ENCODE measurements at places on chromosomes 1 and 21.

DNA sequence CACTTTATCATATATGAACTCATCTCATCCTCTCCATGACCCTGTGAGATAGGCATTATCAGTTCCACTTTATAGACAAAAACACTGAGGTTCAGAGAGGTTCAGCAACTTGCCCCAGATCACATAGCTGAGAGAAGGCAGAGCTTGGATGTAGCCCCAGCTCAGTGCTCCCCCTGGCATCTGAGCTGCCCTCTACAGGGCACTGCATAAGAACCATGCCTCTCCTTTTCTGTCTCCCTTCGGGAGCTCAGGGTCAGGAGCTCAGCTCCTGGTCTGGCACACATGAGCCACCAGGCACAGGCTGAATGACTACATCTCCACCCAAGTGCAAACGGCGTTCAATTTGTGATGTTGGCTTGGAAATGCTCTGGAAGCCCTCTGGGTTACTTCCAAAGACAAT is 16.9 kb downstream of the RAB7B start:
- no peak for DNase-seq

DNA sequence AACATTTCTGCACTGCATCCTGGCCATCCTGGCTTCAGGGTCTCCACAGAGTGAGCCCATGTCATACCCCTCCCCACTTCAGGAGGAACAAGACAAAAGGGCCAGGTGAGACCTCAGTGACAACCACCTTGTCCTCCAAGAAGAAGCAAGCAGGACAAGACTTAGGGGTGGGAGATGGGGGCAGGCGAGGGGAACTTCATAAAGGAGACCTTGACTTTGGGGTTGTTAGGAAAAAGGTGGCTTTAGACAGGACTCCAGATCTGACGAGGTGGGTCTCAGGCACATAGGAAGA is 24.0 kb upstream of the SLAMF9 start:
- DNase-seq, result no peak

GRCh38 chr1:167711797-167712196 is 10.0 kb upstream of the MPZL1 start:
- no peak for DNase-seq

- DNase-seq, result no peak
Measured at GRCh38 chr1:111474106-111474505, 322 bp downstream of the C1orf162 start.

- DNase-seq, result no peak
Measured at GRCh38 chr1:40593449-40594186, 62.2 kb downstream of the ZNF684 start.

DNA sequence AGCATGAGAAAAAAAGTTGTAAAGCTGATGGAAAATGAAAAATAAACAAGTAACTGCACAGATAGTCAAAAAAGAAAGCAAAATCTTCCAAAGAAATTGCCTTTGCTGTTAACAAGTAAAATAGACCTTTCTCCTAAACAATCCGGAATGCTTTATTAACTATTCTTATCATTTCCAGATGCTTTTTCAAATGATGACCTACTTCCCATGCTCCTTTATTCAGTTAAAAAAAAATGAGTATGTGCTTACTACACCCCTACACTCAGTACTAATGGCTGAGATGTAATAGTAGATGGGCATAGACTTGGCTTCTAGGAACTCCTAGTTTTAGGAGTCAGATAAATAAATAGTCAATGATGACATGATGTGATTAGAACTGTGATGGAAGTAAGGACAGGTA is 108.5 kb downstream of the NIBAN1 start:
- no peak for DNase-seq

- no peak for DNase-seq
Measured at GRCh38 chr1:218361298-218362065, 16.3 kb downstream of the TGFB2 start.

DNA sequence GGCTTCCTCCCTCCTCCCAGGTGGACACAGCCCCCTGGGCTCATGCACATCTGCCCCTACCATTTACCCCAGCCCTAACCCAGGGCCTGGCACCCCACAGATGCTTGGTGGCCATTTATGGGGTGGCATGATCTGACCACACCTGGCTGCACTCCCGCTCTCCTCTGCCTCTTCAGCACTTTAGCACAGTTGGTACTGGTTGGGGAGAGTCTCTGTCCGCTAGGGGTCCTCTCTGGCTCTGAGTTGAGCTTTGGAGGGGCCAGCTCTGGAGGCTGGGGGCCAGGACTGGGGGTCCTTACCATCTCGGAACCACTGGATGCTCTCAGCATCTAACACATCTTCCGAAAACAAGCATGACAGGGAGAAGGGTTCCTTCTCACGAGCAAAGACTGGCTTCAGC is 17.4 kb downstream of the MYOM3 start:
- no peak for DNase-seq

GRCh38 chr1:161997152-161997551 is 26.5 kb downstream of the OLFML2B start:
- DNase-seq, result no peak

GRCh38 chr1:173477286-173478093 is at the start of gene PRDX6:
PRDX6 (plus strand) TSS chr1:173477335; CDS start chr1:173477398, 63 bp downstream.
- DNase-seq, result no peak

DNA sequence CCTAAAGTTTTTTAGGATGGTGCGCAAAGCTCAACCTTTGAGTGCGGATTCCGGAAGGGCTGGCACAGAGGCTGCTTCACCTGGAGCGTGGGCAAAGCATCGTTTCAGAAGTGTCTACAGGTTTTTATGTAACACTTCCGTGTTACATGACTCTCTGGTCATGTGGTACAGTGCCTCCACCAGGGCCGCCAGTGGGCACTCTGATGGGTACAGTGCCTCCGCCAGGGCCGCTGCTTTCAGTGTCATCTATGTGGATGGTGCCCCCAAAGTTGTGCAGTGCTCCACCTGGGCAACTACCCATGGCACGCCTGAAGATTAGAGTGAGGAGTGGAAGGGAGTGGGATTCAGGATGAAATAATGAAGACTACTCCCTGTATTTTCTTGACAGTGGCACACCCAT is 101.4 kb upstream of the C1orf174 start:
- no peak for DNase-seq

DNA sequence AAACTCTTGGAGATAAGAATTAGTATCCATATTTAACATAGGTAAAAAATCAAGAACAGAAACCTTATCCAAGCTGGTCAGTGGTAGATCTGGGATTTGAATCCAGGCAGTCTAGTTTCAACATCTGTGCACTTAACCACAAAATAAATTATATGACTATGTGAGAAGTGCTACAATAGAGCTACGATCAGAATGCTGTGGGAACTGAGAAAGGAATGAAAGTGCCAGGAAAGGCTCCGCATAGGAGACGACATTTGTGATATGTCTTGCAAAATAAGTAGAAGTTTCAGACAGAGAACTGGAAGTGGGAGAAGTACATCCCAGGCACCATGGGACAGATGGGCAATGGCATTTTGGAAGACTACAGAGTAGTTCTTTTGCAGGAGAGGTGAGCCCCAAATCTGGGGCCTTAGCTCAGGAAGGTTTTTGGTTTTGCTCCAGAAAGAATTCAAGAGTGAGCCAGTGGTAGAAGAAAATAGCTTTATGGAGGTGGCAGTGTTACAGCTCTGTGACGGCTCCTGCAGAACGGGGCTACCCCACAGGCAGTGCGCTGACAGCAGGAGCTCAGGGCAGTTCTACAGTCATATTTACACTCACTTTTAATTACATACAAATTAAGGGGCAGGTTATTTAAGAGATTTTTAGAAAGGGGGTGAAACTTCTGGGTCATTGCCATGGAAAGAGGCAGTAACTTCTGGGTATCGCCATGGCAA is 25.5 kb upstream of the GJA5 start:
- DNase-seq, result no peak

GRCh38 chr1:239706245-239706892 is 320.0 kb downstream of the CHRM3 start:
- no peak for DNase-seq

DNA sequence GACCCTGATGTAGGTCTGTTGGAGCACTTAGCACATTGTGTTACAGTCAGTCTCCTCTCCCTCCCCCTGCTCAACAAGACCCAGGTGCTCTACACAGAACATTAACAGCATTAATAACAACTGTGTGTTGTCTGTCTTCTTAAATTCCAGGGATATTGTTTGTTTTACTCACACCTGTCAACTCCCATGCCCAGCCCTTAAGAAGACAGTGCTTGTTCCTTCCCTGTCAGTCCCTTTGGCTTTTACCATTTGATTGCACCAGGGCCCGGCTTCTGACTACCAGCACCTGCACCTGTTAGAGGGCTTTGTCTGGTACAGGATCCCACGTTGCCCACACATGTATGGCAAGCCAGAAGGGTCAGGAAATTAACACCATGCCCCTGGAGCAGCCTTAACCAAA is 11.7 kb downstream of the RIMKLA start:
- no peak for DNase-seq

GRCh38 chr1:248853663-248854375 is 5.1 kb downstream of the ZNF692 start:
- DNase-seq, result peak; percentile 21

- no peak for DNase-seq
Measured at GRCh38 chr1:21592086-21592865, 76.9 kb downstream of the RAP1GAP start.

GRCh38 chr21:18772404-18772803 is 368.8 kb upstream of the TMPRSS15 start:
- DNase-seq, result no peak

- peak; percentile 57 for DNase-seq
Measured at GRCh38 chr1:243433737-243434370, 178.0 kb downstream of the SDCCAG8 start.

DNA sequence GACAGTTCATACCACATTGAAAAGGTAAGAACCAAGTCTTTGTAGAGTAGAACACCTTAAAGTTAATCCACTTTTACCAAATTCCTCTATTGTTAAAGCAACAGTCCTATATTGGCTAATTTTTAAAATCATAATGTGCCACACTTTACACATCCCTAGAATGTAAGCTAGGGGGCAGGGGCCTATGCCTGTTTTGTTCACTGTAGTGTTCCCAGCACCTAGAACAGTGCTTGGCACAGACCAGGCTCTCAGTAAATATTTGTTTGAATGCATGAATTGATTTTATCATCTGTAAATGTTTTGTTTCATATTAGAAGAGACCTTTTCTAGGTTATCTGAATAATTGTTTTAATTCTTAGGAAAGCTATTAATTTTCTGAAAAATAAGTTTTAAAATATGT is 9.1 kb downstream of the SMAP2 start:
- peak; percentile 30 for DNase-seq

DNA sequence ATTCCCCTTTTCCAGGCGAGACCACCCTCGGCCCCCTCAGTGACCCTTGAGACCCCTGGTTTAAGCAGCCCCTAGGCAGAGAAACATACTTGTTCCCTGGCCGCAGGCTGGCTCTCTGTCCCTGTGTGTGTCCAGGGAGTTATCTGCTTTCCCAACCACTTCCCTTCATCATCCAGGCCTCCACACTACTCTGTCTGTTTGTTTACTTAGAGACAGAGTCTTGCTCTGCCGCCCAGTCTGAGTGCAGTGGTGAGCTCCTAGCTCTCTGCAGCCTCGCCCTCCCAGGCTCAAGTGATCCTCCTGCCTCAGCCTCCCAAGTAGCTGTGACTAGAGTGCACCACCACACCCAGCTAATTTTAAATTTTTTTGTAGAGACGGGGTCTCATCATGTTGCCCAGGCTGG is 5.8 kb upstream of the VWA1 start:
- no peak for DNase-seq

DNA sequence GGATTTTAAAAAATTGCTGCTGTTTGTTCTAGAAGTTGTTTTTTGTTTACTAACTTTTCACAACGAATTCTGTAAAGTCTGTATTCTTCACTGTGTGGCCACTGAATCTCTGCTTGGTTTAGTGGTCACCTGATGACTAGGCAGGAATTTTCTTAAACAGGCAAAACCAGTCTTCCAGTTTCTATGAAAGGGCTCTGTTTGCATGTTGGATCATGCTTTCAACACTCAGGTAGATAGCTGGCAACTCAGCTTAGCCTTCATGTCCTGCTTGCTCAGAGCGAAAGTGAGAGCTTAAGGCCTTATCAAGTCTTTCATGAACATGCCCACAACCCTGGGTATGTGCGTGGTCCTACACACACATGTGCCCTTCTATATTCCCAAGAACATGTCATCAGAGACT is 52.4 kb upstream of the CCDC190 start:
- DNase-seq, result no peak

- no peak for DNase-seq
Measured at GRCh38 chr1:53409695-53410094, 49.5 kb upstream of the DMRTB1 start.

GRCh38 chr1:62230718-62231117 is 36.1 kb downstream of the L1TD1 start:
- no peak for DNase-seq

GRCh38 chr1:198890214-198890930 is 251.5 kb downstream of the PTPRC start:
- DNase-seq, result no peak

DNA sequence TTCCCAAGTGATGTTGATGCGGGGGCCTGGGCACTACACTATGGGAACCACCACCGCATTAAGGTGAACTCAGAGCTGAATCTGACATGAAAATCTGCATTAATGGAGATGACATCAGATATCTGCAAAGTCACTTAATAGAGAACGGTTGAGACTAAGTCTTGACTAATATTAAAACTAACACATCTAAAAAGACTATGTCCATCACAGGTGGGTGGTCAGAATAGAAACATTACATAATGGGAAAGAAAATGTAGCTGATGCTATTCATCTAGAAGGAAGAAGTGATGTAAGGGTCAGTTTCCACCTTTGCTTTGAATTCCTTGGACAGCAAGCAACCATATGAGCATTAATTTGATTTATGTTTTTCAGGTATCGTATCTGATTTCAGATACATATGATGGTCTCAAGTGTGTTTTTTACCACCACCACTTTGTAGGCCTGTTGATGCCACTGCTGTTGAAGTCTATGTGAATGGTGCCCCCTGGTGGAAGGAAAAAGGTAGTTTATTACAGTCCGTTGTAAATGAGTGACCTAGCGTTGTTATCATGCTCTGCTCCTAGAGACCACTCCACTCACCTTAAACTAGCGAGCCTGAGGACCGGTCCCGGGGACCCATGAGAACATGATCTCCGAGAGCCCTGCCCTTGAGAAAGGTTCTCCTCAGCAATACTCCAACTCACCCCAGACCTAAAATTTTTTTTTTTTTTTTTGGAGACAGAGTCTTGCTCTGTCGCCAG is 73.5 kb downstream of the BACH1 start:
- DNase-seq, result peak; percentile 78

GRCh38 chr1:38804062-38804886 is 55.3 kb downstream of the RRAGC start:
- DNase-seq, result no peak

DNA sequence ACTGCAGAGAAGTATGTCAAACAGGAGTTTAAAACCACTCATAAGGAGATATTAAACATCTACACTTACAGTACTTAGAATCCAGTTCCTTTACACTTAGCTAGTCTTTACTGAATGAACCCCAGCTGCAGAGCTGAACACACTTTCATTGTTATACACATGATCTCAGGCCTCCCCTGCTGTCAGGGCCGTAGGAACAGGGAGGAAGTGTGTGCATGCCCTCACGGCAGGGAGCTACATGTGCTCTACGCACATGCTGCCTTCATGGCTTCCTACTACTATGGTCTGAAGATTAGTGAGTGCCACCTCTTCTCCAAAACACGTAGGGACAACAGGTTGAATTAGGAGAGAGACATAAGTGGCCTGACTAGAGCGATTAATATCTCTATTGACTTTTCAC is 191.5 kb downstream of the SIPA1L2 start:
- no peak for DNase-seq

- peak; percentile 15 for DNase-seq
Measured at GRCh38 chr1:202661136-202661845, 49.0 kb downstream of the SYT2 start.

GRCh38 chr1:179708434-179709195 is 34.5 kb upstream of the FAM163A start:
- DNase-seq, result no peak
